ENCODE measurements at places on chromosomes 1 and 21.
A peak's percentile ranks its signal among the peaks of the same experiment; 100 is the strongest.

DNA sequence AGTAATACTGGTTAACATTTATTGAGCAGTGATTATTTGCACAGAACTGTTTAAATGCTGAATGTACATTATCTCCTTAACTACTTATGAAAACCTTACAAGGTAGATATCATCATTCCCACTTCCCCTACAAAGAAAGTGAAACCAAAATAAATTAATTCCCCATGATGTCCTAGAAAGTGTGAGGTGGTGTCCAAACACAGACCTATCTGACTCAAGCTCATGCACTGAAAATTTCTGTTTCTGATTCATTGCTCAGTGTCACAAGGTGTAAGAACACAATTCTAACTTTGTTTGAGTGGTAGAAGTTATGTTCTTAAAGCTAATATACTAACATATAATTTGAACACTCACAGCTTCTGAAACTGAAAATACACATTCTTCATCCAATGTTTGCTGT is 178.7 kb downstream of the MRPL39 start:
- no peak for DNase-seq

DNA sequence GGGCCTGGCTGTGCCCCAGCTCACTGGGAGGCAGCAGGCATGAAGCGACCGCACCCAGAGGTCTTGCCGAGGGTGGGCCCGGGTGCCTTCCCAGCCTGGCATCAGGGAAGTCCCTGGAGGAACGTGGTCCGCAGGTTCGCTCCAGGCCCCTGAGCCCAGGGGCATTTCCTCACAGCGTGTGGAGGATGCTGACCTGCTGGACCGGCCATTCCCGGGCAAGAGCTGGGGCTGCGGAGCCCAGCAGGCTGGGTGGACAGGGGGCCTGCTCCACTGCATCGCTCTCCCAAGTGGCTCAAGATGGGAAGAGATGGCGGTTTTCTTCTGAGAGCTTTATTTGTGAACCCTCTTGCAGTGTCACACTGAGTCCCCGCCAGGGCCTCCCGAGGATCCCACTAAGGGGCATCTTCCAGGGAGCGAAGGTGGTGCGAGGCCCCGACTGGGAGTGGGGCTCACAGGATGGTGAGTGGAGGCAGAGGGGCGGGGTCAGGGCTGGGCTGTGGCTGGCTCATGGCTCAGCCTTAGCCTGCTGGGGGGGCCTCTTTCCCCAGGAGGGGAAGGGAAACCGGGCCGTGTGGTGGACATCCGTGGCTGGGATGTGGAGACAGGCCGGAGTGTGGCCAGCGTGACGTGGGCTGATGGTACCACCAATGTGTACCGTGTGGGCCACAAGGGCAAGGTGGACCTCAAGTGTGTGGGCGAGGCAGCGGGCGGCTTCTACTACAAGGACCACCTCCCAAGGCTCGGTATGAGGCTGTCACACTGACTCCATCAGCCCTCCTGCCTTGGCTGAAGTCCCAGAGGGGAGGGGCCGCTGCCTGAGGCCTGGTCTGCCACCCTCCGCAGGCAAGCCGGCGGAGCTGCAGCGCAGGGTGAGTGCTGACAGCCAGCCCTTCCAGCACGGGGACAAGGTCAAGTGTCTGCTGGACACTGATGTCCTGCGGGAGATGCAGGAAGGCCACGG is 7.2 kb upstream of the MMP23B start:
- DNase-seq: peak; percentile 78

GRCh38 chr1:206415942-206416341 is 54.3 kb upstream of the IKBKE start:
- no peak for DNase-seq

DNA sequence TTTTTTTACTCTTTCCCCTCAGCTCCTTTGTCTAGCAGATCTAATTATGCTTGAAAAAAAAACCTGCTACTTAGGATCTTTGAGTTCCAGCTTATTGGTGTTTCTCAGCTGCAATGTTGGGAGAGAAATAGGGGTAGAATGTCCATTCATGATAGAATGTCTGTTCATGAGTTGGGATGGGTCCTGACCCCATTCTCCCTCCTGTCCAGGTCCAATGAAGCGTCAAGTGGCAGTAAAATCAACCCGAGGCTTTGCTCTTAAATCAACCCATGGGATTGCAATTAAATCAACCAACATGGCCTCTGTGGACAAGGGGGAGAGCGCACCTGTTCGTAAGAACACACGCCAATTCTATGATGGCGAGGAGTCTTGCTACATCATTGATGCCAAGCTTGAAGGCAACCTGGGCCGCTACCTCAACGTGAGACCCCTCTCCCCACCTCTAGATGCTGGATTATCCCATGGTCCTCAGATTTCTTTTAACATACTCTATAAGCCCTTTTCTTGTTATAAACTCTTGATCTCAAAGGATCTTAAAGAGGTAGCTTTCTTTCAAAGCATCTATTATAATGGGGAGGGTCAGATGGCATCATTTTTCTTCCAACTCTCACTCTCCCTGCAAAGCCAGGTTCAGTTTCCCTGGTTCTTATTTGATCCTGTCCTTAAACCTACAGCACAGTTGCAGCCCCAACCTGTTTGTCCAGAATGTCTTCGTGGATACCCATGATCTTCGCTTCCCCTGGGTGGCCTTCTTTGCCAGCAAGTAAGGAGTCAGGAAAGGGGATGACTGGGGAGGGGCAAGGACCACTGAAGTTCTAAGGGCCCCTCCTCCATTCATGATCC is 11.1 kb downstream of the CERS2 start:
- no peak for DNase-seq

- no peak for DNase-seq
Measured at GRCh38 chr1:234707641-234708040, 97.7 kb upstream of the IRF2BP2 start.

- no peak for DNase-seq
Measured at GRCh38 chr1:30144831-30145230, 578.6 kb downstream of the MATN1 start.

DNA sequence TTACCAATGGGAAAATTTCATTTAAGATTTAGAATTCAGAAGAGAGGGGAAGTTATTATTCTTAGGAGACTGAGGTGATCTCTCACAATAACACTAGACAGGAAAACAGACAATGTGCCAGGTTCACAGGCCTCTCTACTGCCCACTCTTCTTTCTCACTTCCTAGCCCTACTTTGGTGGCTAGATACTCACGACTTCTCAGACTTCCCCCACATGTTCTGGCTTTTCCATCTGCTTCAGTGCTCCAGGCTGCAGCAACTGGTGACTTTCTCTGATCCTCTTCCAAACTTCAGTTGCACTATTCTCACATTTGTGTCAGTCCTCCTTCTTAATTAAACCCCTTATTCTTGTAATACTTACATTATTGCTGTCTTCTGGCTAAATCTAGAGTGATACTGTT is 208.7 kb upstream of the KCTD3 start:
- DNase-seq: no peak

DNA sequence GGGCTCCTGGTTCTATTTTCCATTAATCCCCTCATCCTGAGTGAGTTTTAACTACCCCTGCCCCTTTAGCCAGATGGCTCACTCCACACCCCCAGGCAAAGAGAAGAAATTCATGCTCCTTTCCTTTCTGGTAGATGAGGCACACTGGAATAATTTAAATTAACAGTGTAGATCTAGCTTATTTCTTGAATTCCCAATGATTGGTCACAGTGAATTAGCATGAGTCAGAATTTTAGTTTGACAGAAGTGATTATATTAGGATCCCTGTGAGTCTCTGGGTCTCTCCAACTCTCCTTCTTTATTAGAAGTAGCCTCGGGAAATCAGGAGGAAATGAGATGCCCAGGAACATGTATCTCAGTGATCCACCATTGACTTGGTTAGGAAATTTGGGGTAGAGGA is 103.1 kb upstream of the KAZN start:
- DNase-seq: no peak

DNA sequence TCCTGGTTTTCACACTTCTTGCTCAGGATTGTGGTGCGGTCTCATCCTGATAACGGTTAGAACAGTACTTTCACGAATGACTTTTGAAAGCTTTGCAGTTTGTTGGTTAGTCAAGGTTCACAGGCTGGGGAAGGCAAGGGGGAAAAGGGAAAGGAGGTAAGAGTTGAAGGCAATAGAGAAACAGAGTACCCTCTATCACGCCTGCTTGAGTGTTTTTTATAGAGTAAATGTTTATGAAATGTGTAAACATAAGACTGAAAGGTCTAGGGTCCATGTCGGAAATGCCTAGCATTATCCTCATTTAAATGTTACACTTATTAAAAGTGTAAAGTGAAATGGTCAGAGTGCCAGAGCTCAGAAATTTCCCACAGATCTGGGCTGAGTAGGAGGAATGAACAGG is 167.4 kb downstream of the URB2 start:
- no peak for DNase-seq

DNA sequence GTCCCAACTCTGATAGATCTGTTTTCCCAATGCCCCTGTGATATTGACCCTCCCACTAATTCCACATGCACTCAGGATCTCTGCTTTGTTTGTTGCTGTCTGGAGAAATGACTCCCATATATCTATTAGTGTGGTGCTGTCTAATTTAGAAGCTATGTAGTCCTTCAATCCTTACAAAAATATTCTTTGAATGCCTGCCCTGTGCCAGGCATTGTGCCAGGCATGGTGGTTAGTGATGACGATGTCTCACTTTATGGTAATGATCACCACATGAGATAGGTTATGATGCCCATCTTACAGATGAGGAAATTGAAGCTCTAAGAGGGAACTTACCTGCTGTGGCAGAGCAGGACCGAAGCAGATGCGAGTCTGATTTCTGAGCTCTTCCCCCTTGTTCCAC is 12.9 kb downstream of the MYOG start:
- no peak for DNase-seq

- DNase-seq: no peak
Measured at GRCh38 chr1:89518221-89518631, 6.4 kb upstream of the LRRC8B start.

- DNase-seq: no peak
Measured at GRCh38 chr1:33346927-33347649, 26.2 kb upstream of the A3GALT2 start.

- peak; percentile 9 for DNase-seq
Measured at GRCh38 chr21:15894596-15894995, 164.8 kb downstream of the USP25 start.

GRCh38 chr1:154611150-154611862 is 3.3 kb upstream of the ADAR start:
- no peak for DNase-seq

GRCh38 chr1:33381977-33382376 is 48.9 kb downstream of the PHC2 start:
- DNase-seq: no peak

DNA sequence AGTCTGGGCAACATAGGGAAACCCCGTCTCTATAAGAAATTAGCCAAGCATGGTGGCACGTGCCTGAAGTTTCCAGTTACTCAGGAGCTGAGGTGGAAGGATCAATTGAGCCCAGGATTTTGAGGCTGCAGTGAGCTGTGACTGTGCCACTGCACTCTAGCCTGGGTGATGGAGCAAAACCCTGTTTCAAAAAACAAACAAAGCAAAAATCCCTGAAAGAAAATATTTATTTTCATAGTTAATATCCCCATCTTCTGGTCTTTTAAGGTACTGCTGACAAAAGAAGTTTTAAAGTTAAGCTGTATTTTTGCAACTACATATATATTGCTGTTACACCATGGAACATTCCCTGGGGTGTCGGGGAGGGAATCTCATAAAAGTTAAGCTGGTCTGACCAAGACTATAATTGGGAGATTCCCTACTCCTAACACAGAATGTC is 26.0 kb downstream of the VAMP4 start:
- no peak for DNase-seq

DNA sequence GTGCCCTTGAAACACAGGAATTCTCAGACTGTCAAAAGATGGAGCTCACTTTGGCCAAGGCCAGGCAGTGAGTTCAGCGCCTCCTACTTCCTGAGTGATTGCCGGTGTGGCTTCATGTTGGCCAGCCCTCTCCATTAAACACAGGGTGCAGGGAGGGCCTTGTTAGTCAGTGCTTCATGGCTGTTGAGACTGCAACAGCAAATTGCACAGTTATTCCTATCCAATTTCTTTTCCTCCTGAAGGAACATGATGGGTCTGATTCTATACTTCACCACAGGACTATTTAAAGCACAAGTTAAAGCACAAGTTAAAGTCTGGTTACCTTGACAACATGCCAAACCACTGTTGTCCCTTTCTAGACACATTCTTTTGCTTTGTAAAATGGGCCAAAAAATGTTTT is 156.6 kb downstream of the SIPA1L2 start:
- no peak for DNase-seq

GRCh38 chr1:184114818-184115398 is 63.4 kb downstream of the TSEN15 start:
- no peak for DNase-seq

- no peak for DNase-seq
Measured at GRCh38 chr1:117821774-117822482, 107.5 kb downstream of the GDAP2 start.

DNA sequence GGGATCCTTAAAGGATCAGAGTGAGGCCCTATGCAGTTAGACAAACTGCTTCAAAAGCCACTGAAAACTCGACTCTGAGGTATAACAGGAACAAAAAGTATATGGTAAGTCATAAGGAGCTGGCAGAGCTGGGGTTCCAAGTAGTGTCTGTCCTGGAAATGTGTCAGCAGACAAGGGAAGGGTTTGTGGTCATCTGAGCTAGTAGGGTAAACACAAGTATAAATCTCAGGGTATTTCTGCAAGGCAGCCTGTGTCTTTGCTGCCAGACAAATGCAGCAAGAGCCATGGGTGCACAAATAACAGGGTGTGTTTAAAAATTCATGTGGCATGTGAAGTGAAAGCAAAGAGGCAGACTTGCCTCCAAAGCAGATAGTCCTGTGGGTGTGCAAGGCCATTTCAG is 759.0 kb upstream of the ADAMTS5 start:
- DNase-seq: no peak

DNA sequence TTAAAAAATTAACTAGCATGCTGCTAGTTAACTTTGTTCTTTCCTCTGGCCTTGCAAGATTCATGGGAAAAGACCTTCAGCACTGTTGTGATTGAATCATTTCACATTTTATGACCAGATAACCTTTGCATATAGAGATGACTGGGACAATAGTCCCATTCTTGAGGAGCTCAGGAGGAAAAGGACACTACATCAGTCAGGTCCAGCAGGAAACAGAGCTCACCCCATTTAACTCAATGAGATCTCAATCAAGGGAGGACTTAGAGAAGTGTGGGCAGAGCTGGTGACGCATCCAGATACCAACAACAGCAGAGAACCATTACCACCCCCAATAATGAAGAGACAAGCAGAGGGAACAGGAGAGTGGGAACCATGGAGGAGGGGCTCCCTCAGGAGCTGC is 109.4 kb upstream of the GUCA2B start:
- no peak for DNase-seq

GRCh38 chr1:52602856-52603600 is 857 bp downstream of the GPX7 start:
- DNase-seq: peak; percentile 34

DNA sequence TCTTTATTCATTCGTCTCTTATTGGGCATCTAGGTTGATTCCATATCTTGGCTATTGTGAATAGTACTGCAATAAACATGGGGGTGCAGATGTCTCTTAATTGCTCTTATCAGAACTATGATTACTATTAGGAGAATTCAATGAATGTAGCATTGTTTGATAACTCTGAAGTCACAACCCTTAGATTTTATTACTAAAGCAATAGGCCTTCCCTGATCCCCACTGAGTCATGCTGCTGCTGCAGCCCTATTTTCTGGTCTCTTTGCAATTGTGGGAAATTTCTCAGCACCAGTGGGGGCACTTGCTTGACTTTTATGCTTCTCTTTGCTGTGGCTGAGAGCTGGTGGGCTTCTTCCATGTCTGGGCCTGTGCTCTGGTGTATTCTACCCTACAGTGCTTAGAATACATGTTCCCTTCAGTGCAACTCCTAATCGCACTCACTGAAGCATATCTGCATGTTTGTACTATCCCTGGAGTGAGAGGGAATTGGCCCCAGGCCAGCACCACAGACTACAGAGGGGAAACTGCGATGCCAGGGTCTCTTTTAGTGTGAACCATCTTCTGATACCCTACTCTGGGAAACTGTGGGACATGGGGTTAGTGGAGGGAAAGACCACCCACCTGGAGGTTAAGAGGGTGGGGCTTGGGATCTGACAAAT is 52.2 kb upstream of the ROR1 start:
- peak; percentile 42 for DNase-seq
